ENCODE measurements at places on chromosomes 5 and 9.

- DNase-seq, result no peak
Measured at GRCh38 chr9:82600536-82601292, 462.2 kb downstream of the RASEF start.

DNA sequence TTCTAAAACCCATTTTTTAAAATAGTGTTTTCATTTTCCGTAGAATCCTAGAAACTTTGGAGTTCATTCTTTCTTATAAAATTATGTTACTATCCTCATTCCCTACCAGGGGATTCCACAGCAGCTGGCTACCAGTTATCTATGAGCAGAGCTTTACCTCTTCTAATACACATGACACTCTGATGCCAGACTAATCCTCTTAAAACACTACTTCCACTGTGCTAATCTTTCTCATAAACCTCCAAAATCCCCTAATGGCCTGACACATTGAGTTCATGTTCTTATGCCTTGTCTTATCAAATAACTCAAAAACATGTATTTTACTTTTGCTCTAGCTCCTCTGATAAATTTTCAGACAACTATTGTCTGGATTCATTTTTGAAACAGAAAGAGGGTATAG, 633.6 kb upstream of the FTMT start:
- DNase-seq, result no peak

GRCh38 chr9:71675857-71676165, 92.5 kb downstream of the CEMIP2 start:
- no peak for DNase-seq

GRCh38 chr5:154446195-154447088, 645 bp downstream of the SAP30L start:
- DNase-seq, result no peak

- DNase-seq, result no peak
Measured at GRCh38 chr5:10427978-10428377, 13.7 kb upstream of the ROPN1L start.

- DNase-seq, result no peak
Measured at GRCh38 chr9:78664370-78664769, 367.4 kb downstream of the PSAT1 start.

DNA sequence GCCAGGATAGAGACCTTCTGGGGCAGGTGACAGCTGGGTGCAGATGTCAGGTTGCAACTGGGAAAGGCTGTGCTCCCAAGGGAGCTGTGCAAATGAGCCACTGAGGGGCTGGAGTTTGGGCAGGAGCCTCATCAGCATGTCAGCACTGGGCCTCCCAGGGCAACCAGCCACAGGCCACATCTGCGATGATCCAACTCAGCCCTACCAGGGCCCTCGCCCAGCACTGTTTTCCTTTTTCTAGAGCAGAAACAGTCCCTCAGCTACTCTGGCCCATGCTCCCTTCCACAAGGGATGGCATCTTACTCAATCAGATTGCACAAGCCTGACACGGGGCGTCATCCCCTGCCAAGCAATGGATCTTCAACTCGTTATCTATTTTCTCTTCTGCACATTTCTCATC, 24.8 kb downstream of the NIPAL4 start:
- peak; percentile 94 for DNase-seq

Measured in lower leg skin (tissue), 4 donors.